ENCODE measurements at places on chromosomes 2 and 18.
A peak's percentile ranks its signal among the peaks of the same experiment; 100 is the strongest.

- no peak for DNase-seq
Measured at GRCh38 chr2:100824842-100825241, 4.9 kb downstream of the NPAS2 start.

DNA sequence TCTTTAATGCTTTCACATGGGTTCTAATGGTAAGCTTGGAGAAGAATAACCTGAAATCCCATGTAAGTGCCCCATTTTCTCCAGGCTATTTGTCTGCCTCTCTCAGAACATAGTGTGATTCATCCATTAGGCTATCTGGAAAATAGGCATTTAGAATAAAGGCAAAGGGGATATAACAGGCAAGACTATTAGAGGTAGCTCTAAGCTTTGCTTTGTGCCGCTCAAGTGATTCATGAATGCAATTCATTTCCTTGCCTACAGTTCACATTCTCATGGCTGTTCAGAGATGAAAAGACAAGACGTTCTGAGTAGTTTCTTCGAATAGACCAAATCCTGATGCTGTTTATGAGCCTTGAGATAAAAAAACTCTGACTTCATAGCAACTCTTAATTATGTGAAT, 101.7 kb downstream of the ANKRD44 start:
- DNase-seq = no peak

DNA sequence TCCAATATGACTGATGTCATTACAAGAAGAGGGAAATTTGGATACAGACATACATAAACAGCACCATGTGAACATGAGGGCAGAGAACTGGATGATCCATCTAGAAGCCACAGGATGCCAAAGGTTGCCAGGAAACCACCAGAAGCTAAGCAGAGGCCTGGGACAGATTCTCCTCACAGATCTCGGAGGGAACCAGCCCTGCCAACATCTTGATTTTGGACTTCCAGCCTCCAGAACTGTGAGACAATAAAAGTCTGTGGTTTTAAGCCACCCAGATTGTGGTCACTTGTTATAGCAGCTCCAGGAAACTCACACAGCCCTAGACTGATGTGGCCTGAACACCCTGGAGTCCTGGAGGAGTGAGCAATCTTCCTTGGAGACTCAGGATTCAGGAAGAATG, 351.6 kb downstream of the EIPR1 start:
- no peak for DNase-seq

DNA sequence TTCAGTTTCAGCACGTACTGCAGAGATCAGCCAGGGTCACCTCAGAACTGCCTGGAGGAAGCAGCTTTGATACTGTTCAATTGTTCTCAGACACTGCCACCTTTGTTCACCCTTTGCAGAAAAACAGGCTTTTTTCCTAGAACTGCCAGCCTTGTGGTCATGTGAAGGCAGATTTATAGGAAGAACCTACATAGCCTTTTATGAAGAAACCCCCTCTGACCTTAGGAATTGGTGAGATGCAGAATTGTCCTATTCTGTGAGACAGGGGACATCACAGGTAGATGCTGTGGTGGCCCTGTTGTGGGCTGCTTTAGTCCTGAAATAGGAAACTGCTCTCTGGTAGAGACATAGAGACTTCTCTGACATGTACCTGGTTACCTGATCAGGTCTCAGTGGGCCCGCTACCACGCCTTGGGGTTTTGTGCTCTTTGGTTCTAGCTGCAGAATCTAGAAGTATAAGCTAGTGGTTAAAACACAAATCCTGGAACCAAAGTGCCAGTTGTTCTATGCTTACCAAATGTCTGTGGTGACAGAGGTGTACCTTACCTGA, 206.6 kb downstream of the AGPS start:
- DNase-seq = no peak

DNA sequence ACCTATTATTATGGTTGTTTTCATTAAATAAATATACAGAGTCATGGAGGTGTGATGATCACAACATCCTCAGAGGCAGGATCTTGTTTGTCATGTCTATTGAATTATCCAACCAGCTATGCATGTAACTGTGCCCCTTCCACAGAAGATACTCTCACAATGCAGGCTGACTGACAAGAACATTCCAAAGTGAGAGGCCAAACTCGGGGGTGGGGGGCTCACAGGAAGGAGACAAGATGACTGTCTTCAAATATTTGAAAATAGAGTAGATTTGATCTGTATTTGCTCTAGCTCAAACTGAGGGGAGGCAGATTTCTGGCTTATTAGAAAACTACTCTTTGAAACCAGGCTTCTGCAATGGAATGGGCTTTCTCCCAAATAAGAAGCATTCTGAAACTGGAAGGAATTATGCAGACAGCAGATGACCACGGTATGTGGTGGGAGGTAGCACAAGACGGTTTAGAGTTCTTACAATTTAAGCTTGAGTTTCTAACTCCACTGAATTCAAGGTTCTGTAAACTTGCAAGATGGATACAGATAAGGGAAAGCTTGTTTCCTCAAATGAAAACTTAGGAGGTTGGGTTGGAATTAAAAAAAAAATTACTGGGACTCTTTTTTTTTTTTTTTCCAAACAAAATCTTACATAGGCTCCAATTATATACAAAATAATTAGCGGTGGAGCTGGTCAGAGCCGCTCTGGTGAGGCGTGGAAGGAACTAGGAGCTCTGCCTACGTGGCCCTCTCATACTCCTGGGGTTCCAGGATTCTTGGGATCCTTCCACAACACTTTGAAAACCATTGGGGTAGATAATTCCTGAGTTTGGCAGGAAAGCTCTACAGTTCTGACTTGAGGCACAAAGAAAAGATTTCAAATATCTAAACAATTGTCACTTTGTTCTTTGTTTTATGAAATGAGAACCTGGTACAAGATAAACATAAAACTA, 79.3 kb downstream of the PLA2R1 start:
- peak; percentile 66 for DNase-seq

- DNase-seq = no peak
Measured at GRCh38 chr2:25398534-25398933, 56.8 kb upstream of the DNMT3A start.

- no peak for DNase-seq
Measured at GRCh38 chr2:128770143-128771085, 451.7 kb upstream of the HS6ST1 start.

DNA sequence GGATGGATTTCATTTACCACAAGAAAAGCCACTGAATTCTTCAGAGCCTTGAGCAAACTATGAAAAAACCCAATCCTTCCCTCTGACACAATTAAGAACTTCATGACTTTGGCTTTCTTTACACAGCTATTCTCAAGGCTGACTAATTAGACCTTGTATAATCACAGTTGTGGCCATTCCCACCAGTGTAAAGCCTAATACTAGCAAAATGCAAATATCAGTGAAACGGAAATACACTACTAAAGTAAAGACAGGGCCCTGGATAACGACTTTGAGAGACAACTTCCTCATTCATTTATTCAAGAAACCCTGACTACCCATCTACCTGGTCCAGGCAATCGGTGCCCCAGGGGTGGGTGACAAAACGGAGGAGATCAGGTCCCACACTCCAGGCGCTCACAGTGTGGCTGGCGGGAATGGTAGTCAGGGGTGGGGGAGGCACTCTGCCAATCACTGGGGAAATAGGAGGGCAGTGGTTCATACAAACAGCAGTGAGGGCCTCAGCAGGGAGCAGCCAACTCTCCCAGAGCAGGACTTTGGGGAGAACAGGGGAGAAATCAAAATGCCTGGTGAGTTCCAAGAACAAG, 28.1 kb downstream of the TMEM163 start:
- no peak for DNase-seq

DNA sequence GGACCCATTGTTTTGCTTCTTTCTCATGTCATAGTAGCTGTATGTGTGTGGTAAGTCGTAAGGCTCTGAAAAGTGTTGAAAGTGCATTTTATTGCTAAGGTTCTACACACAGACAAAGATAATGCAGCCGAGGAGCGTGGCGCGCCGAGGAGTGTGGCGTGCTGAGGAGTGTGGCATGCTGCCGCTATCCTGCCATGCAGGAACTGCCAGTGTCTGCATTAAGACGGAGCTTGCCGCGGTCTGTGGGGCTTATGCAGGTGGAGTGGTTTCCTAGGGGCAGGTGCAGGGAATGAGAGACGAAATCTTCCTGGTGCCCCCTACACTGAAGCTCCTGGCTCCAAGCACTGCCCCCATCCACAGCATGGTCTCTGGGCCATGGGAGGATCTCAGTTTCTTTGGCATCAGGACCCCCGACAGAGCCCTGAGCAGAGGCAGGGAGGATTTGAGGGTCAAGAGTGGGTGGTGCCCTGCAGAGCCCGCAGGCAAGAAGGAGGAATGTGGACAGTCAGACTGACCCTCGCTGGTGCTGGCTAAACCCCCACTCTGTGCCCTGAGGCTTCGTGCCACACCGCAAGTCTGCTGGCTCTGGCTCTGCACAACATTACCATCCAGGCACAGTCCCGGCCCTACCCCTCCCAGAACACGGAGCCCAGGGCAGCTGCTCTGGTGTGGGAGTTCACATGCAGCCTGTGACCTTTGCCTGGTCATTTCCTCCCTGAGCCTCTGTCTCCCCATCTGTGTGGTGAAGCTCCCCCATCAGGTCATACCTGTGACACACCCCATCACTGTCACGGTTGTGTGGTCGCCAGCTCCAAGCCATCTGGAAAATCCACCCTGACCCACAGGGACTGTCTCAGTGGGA, 3.2 kb downstream of the SNED1 start:
- DNase-seq = no peak

- DNase-seq = no peak
Measured at GRCh38 chr2:236994361-236994760, 91.3 kb upstream of the COPS8 start.
